Cardiac septum (tissue), 1 donor: ENCODE measurements at places on chromosomes 1 and 21. TPM values are rescaled to one million over a fixed set of nuclear protein-coding genes. Genes with fewer than 3 reads are reported as not detected.

HES3 gene
- not detected for total RNA-seq

DNA sequence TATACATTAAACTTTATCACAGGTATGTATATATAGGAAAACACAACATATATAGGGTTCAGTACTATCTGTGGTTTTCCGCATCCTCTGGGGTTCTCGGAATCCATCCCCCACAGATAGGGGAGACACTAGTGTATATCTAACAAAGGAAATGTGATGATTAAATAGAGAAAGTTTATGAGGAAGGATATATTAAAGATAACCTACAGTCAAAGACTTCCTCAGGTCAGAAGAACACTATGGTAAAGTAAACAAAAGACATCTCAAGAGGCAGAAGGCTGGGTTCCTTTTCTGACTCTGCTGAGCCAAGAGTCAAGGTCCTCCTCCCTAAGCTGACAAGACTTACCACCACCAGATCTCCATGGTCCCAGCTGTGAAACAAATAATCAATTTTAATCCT, 12.1 kb downstream of the USP24 start:
- no peak for DNase-seq

- no peak for DNase-seq
These were observed 297.0 kb downstream of the DISC1 start for GRCh38 chr1:231923491-231924041.

DNA sequence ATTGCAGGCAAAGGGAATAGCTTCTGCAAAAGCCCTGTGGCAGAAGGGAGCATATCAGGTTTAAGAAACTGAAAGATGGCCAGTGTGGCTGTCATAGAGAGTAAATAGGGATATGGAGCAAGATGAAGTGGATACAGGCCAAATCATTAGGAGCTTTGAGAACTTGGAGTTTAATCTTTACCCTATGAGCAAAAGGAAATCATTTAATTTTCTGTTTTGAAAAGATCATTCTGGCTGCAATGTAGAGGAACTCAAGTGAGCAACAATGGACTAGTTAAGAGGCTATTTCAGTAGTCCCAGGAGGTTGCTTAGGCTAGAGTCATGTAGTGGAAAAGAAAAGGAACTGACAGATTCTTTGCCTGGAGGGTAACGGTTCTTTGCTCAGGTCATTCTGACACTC, 47.2 kb downstream of the RAP1A start:
- no peak for DNase-seq

- no peak for DNase-seq
These were observed 70.7 kb downstream of the DEGS1 start for GRCh38 chr1:224253721-224254120.

DNA sequence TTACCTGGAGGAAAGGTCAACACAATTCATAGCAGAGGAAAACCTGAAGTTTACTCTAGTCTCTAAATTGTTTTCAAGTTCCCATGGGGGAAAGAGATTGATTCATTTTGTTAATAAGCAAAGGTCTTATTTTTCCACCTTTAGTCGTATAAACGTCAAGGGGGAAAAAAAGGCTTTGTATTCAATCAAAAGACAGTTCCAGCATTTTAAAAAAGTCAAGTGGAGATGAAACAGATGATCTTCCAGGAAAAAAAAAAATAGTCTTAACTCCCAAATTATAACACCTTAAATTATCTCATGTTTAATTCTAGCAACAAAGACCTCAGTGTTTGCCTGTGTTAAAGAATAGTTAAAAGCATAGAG, 140.5 kb downstream of the TOMM20 start:
- no peak for DNase-seq

USP33 gene
- total RNA-seq: 26.3 TPM

CTSK gene
- 10.8 TPM for total RNA-seq

DNA sequence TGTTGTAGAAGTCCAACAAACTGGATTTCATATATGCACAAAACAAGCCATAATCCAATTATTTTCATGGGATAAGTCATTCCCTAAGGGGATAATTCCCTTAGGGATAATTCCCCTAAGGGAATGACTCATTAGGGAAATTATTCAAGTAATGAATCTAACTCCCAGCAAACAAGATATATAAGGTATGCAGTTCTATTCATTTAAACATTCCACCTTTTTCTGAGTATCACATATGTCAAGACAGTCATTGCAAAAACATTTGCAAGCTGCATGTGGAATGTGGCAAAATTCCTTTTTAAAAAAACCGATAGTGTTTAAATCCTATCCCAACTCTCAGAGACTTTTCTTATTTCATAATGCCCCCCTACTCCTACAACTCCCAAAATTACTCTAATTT, 131.2 kb downstream of the AKT3 start:
- no peak for DNase-seq

DNA sequence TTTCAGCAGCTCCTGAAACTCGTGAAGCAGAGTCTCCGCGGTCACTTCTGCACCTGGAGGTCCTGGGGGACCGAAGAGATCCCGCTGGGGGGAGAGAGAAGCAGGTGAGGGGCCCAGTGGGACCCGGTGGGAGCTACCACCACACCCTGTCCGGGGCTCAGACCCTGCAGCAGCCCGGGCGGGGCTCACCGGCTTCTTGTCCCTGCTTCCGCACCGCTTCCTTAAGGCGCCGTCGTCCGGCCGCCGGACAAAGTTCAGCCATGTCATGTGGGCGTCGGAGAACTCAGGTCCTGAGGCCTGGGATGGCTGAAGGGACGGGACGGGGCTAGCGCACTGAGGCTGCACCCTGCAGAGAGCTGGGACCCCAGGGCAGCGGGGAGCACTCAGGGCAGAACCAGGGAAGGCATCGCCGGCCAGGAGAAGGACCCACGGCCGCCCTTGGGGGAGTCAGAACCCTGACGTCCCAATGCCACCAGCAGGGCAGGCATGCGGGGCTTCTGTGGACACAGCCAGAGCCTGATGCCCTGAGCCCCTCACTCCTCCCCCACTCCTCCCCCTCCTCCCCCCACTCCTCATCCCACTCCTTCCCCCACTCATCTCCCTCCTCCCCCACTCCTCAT, 2.2 kb downstream of the C1QTNF12 start:
- DNase-seq: no peak

ACTA1 gene
- total RNA-seq: 14,709 TPM

GRCh38 chr1:182050481-182051448, 10.7 kb downstream of the ZNF648 start:
- no peak for DNase-seq

DNA sequence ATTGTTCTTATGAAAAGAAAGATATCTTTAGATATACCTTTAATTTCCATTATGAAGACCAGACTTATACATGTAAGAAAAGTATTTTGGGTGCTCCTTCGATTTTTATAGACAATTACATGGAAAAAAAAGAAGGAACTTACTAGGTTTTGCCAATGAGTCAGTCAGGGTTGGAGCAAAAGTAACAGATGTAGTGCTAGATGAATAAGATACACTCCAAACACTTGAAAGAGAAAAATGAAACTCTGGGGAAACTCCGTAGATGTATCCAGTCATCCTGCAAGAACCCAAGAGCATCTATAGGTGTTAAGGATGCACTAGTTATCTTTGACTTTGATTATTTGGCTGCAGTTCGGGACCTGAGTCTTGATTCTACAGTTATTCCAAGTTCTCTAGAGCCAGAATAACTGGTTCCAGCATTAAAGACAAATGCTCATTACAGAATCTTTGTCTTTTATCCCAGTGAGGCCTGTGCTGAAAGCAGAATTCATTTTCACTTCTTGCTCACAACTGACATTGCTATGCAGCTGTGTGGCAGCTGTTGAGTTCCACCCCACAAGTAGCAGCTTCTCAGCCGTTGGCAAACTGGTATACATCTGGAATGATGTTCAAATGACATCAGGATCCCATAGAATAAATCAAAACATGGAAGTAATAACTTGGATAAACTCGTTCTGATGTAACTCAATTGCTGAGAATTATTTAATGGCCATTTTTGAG, 326.1 kb downstream of the ASTN1 start:
- DNase-seq: no peak

GRCh38 chr1:231557898-231558707, 29.6 kb downstream of the TSNAX start:
- DNase-seq: no peak

DNA sequence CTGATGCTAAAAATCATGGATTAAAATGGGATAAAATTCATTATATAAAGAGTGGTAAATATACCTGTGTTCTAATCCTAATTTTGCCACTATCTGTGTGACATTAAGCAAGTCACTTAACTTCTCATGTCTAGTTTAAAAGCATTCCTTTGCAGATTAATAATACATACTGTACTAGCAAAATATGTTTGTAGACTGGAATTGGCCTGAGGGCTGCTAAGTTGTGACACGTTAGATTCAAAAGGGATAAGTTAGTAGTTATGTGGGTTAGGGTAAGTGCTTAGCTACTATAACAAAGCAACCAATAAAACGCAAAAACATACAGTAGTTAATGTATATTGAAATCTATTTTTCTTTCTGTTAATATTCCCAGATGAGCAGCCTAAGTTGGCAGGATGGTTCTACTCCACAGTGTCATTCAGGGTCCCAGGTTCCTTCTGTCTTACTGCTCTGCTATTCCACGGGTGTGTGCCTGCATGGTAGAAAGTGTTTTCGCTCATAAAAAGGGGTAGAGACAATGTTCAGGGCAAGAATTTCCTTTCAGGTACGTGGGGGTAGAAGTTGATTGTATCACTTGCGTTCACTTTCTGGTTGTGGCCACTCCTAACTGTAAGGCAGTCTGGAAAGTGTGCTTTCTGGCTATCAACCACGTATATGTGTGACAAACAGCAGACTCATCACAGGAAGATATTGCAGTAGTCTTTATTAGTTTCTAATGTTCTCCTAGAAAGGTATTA, 239.8 kb downstream of the NFIA start:
- DNase-seq: no peak

DNA sequence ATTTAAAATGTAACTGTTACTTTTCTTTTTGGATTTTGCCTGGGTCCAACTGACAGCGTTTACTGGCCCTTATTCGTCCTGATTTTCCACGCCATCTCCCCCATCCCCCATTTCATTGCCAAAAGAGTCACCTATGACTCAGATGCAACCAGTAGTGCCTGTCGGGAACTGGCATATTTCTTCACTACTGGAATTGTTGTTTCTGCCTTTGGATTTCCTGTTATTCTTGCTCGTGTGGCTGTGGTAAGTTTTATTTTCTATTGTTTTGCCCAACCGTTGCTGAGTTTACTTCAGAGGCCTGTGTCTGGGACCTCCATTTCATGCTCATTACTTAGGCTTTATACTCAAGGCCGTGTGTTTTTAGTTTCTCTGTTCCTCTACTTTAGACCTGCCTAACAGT, 9.3 kb downstream of the LEPR start:
- DNase-seq: no peak

DNA sequence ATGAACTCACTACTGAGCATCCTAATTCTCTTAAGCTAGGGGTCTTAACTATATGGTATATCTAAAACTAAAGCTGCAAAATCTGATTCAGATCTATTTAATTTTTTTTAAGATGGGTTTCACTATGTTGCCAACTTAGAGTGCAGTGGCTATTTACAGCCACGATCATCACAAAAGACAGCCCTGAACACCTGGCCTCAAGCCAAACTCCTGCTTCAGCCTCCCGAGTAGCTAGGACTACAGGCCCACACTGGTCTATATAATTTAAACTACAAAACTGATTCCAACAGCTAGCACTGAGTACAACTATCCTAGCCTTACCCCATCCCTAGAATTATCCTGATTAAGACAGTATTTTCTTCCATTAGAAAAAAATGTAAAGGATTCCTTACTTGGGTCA, 37.1 kb downstream of the EIF4G3 start:
- DNase-seq: peak; percentile 78

DNA sequence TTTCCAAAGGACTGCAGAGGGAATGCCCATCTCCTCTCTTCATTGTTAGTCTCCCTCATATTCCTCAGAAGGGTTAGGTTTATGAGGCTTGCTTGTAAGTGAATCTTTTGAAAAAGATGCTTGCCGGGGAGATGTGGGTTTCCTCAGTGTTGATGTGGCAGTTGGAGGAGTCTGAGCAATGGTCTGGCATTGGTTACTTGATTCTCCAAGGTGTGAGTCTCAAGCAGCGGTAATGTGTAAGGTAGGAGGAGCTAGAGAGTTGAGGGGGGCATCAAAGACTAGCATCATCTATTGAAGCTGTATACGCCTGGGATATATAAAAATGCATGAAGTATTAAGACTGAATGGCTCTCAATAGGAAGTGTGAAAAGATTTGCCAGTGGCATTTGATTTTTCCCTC, 21.5 kb downstream of the KHDRBS1 start:
- no peak for DNase-seq

DNA sequence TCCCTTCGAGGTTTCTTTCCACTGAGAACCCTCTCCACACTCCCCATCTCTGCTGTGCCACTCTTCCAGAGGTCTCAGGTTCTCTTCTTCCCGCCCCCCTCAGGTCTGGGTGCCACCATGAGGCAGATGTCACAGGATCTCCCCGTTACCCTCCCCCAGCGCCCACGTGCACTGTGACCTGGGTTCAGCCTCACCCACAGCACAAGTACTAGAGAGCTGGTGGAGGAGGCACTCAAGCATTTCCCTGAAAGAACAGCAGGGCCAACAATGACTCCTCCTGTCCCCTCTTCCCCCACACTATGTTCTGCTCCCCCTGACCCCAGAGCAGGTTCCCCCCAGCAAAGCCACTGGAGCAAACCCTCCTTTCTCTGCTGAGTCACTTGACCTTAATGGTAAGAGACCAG, 14.3 kb downstream of the PLEKHA6 start:
- DNase-seq: no peak

- DNase-seq: no peak
These were observed 40.6 kb downstream of the PTP4A2 start for GRCh38 chr1:31897526-31898100.

GRCh38 chr1:101452825-101453224, 216.0 kb downstream of the S1PR1 start:
- DNase-seq: no peak

GRCh38 chr1:230797942-230798365, 50.8 kb downstream of the CAPN9 start:
- DNase-seq: no peak

CD164L2 gene
- total RNA-seq: not detected

DNA sequence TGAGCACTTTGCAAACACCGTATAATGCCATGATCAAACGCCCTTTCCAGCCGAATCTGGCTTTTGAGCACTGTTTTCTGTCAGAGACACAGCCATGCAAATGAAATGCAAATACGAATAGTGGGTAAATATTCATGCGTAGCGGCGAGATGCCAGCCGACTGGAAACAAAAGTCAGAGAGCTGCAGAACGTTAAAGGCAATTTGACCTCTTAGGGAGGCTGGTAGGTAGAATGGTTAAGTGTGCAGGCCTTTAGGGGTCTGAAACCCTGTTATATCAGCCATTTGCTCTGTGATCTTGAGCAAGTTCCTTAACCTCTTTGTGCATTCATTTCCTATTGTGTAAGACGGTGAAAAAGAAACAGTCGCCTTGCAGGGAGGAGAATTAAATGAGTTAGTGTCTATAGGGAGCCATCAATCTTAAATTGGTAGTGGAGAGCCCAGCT, 6.5 kb upstream of the SDHB start:
- DNase-seq: no peak
